ENCODE measurements at places on chromosomes 6 and 20.

DNA sequence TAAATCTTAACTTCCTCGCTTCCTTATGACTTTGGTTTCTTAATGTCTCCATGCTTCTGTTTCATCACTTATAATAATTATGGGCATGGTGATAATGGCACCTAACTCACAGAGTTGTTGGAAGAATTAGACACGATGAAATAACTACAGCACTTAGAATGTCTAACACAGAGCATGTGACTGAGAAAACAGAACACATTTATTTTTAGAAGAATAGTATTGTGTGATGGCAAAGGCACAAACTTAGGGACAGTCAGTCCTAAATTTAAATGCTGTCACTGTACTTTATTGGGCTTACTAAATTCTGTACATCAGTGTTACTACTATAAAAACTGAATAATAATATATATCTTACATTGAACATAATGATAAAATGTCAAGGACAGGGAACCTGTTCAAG lies 391.1 kb upstream of the JAG1 start:
- no peak for DNase-seq

- DNase-seq: no peak
These were observed 19.0 kb upstream of the KIFC1 start for GRCh38 chr6:33372526-33373123.

- peak; percentile 50 for DNase-seq
These were observed 95.6 kb downstream of the LAMP5 start for GRCh38 chr20:9609887-9610502.

GRCh38 chr6:126805861-126806260 lies 312.6 kb upstream of the RSPO3 start:
- DNase-seq: no peak

- DNase-seq: no peak
These were observed 85.6 kb downstream of the ANKRD6 start for GRCh38 chr6:89518352-89519055.

DNA sequence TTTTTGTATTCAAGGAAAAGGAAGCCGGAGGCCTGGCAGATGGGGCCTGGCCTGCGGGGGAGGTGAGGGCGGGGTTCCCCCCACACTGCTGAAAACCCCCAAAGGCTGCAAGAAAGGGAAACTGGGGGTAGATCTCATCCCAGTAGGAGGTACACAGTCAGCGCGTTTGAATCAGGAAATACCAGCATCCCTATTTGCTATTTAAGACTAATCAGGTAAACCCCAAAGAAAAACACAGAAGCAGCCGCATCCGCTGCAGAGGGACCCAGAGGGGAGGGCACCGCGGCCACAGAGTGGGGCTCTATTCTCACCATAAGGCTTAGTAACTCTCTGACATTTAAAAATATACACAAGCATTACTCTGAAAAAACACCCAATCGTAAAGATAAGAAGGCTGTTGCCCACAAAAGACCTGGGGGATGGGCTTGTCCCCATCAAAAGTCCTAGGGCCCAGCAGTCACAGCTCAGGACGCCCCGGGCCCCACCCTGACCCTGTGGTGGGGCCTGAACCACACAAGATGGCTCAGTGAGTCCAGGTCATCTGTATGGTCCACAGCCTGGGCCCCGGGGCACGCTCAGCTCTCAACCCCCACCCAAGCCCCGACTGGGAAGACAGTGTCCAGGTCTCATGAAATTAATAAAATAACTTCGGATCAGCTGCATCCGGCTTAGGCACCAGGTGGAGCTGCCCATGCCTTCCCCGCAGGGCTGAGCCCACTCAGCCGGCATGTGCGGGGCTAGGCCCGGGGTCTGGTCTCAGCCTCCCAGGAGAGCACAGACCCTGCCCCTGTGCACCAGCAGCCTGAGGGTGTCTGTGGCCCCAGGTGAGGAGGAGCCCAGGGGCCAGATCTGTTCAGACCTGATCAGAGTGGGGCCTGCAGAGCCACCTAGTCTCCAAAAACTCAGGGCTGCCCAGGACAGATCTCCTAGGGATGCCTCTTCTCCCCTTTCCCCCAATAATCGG lies 31.0 kb downstream of the KCNQ2 start:
- DNase-seq: peak; percentile 40

- peak; percentile 35 for DNase-seq
These were observed 188.8 kb downstream of the BACH2 start for GRCh38 chr6:90107771-90108282.

DNA sequence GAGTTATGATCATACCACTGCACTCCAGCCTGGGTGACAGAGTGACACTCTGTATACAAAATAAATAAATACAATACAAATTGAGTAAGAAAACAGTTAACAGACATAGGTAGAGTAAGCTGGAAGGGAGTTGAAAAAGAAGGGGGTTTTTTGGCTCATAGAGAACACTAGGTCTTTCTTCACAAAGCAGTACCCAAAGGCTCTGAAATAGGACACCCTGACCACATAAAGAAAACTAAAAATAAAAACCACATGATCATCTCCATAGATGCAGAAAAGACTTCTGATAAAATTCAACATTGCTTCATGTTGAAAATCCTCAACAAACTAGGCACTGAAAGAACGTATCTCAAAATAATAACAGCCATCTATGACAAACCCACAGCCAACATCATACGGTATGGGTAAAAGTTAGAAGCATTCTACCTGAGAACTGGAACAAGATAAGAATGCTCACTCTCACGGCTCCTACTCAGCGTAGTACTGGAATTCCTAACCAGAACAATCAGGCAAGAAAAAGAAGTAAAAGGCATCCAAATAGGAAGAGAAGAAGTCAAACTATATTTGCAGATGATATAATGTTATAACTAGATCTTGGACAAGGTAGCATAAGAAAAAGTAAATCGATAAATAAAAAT lies 48.6 kb downstream of the TOMM6 start:
- no peak for DNase-seq

DNA sequence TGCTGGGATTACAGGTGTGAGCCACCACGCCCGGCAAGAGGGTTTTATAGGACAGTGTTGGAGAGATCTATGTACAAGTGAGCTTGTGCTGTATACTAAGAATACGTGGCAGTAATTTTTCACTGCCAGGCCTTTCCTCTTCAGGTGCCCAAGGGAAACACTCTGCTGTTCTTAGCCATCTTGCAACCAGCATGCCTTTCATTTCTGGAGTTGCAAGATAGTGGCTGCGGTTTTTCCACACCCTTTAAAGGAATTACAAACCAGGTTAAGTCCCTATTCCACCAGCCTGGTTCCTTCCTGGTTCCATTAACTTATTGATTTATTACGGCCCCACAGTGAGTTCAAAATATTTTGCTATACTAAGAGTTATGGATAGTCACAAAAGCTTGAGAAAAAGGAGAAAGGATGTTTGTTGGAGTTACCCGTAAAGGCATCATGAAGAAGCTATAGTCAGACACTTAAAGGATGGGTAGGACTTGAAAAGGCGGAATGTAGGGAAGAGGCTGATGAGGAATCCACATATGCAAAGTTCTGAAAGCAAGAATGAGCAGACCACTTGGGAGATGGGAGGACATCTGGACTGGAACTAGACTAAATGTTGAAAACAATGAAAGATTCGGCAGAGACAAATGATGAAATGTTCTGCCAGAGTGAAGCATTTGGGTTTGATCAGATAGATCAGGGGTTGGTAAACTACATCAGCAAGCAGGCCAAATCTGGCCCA lies 61.4 kb upstream of the ASIP start:
- DNase-seq: no peak

GRCh38 chr6:125831659-125832058 lies 40.9 kb downstream of the NCOA7 start:
- DNase-seq: no peak

GRCh38 chr6:30500421-30501355 lies 11.4 kb downstream of the HLA-E start:
- DNase-seq: no peak

GRCh38 chr20:8271727-8272126 lies 139.7 kb downstream of the PLCB1 start:
- DNase-seq: no peak

- DNase-seq: no peak
These were observed 19.4 kb downstream of the KCNK15 start for GRCh38 chr20:44765091-44765490.

- DNase-seq: peak; percentile 23
These were observed 35.5 kb upstream of the ZFAND3 start for GRCh38 chr6:37783856-37784584.

- DNase-seq: no peak
These were observed 258.4 kb upstream of the FAM83B start for GRCh38 chr6:54588176-54588575.

GRCh38 chr6:56686429-56686828 lies 43.7 kb upstream of the DST start:
- no peak for DNase-seq

DNA sequence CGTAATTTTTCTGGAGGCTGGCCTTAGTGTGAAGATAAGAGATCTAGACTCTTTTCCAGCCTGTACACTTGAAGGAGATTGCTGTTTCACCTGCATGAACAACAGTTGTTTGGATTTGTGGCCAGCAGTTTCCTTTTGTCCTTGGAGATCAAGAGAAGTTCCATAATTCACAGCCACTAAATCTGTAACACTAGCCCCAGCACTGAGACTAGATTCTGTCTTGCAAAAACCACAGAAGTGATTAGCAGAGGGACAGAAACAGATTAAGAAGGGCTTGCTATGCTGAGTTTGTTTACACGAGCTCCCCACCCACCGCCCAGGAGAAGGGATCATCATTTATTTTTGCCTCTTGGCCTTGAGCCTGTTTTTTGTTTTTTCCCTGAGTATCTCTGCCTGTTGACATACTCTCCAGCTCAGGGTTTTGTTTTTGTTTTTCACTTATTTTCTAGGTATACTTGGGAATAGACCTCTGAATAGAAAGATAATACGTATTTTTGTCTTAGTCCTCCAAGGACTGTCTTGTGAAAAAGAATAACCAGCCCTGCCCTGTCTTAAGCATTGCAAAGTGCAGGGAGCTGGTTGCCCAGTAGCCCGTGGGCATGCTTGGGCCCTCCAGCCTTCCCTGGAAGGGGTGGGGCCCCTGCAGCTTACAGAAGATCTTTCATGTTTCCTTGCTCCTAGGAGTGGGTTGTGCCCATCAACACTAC lies 93.1 kb upstream of the SOX4 start:
- no peak for DNase-seq

Data from stimulated activated CD4-positive, alpha-beta T cell treated with anti-CD3 and anti-CD28 coated beads, Interleukin-2, amount 100 ng/mL, for 24 hours (primary cell).